ENCODE measurements at places on chromosomes 16 and 17.

GRCh38 chr16:4886151-4886550, 38.9 kb downstream of the UBN1 start:
- DNase-seq: no peak

GRCh38 chr17:74410001-74410443, 21.9 kb upstream of the GPRC5C start:
- DNase-seq: no peak

- DNase-seq: no peak
Observed at GRCh38 chr17:39834017-39834416, 30.1 kb downstream of the IKZF3 start.

DNA sequence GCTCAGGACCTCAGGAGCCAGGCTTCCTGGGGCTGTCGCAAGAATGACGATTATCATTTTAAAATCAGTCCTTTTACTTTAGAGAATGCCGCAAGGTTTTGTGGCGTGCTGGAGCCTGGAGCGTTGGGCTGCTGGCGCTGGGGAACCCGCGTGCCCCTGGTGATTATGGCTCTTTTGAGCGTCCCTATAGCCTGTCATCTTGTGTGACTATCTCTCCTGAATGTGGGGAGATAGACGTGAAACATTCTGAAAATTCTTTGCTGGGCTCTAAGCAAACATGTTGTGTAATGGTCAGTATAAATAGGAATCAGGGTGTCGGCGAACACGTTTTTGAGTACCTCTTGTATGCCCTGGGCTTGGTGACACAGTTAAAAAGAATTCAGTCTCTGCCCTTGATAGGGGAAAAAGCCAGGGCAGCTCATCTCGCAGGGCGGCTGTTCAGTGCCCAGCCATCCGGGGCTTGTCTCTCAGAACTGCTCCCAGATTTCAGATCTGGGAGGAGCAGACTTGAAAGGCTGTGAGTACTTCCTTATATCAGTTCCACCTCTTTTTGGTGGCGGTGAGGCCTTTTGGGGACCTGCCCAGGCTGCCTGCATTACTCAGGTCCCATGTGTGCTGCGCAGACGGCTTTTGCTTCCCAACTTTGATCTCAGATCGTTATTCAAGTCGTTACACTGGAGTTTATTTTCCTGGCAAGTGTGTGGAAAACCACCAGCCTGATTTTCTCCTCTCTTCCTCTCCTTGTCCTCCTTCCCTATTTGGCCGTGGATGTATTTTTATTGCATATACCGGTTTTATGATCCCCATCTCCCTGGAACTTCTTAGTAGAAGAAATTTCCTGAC, 973 bp downstream of the SLC7A6 start:
- DNase-seq: peak; percentile 30

GRCh38 chr17:79715943-79716797, 14.6 kb upstream of the ENPP7 start:
- DNase-seq: no peak

DNA sequence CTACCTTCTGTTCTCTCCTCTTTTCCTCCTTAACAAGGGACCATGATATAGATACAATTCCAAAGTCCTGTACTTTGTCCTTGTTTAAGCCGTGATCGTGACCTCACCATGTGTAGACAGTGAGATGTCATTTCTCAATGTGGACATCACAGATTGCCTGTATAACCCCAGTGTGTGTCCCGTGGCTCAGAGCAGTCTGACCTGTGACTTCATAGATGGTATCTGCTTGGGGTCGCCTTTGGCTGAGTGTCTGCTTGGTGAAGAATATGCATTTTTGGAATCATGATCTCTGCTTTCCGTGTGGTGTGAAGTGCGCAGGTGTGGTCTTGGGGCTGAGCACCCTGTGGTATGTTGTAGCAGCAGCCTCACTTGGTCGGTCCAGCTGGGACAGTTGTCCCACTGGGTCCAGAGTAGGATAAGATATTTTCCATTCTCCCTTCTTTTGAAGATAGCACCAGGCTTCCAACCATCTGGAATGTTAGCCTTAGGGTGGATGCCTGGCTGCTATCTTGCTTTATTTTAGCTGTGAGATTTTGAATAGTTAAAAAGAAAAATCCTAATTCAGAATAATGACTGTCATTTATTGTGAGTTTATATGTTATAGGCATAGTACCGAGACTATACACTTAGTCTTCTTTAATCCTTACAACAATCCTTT, 13.4 kb downstream of the MSI2 start:
- no peak for DNase-seq
